ENCODE measurements at places on chromosomes 5 and 9.

DNA sequence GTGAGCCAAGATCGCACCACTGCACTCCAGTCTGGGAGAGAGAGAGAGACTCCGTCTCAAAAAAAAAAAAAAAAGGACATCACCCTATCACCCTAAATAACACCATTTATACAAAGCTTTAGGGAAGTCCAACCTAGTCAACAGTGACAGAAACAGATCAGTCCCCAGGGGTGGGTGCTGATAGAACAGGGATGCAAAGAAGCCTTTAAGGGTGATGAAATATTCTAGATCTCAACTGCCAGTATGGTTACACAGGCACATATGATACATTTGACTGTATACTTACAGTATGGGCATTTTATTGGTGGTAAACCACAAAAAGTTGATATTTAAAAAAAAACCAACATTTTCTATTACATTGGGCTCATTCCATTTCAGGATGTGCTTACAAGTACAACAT lies 4.8 kb downstream of the RETREG1 start:
- no peak for DNase-seq

DNA sequence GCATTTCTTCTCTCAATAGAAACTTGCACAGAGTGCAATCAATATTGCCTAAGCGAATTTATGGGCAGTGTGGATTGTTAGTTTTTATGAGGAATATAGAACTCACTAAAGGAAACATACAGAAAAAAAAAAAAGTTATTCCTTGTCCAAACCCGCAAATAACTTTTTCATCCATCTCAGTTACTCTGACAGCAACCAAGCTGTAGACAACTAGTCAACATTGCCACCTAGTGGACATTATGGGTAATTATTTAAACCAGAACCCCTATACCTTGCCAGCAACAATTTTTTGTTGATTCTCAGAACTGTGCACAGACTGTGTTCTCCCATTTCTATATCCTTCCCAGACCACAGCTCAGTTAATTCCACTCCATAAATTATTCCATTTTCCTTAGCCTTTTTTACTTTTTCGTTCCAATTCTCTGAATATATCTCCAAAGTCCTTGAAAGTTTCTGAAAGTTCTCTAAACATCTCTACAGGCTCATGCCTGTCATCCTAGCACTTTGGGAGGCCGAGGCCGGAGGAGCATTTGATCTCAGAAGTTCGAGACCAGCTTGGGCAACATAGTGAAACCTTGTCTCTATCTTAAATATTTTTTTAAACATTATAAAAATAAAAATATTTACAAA lies 2.6 kb upstream of the AFAP1L1 start:
- DNase-seq: peak; percentile 13

- no peak for DNase-seq
These were observed 258.0 kb upstream of the CLINT1 start for GRCh38 chr5:158116965-158117364.

DNA sequence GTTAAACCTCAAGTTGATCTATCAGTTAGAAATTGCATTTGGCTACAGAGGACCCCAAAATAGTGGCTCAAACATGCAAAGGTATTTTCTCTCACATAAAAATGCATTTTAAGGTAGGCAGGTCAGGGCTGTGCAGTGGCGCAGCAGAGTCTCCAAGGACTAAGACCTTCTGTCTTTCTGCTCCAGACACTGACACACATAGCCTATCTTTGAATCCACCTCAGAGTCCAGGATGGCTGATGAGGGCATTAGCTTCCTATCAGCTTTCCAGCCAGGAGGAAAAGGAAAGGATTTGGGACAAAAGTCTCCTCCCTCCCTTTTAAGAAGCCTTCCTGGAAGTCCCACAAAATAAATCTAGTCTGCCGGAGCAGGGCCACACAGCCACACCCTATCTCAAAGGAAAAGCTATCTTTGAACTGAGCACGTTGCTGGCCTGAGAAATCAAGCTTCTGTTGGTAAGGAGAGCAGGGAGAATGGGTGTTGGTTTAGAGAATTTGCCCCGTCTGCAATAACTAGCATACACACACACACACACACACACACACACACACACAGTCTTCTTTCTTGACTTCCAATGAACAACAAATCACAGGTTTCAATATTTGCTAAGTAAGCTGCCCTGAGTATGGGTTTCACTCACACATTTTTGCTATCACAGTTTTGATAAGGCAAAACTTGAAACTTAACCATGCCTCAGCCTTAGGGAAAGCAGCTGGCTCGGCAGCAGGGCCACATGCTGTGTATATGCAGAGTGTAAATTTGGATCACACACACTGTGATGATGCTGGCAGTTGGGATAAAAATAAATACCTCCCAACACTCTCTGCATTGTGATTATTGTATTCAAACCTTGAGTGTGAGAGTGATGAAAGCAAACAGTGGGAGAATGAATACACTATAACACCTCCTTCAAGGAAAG lies 116.6 kb upstream of the MAP3K1 start:
- DNase-seq: no peak

- DNase-seq: no peak
These were observed 15.1 kb upstream of the LPCAT1 start for GRCh38 chr5:1538741-1539392.

- DNase-seq: no peak
These were observed 101.8 kb downstream of the EHMT1 start for GRCh38 chr9:137720571-137721110.

DNA sequence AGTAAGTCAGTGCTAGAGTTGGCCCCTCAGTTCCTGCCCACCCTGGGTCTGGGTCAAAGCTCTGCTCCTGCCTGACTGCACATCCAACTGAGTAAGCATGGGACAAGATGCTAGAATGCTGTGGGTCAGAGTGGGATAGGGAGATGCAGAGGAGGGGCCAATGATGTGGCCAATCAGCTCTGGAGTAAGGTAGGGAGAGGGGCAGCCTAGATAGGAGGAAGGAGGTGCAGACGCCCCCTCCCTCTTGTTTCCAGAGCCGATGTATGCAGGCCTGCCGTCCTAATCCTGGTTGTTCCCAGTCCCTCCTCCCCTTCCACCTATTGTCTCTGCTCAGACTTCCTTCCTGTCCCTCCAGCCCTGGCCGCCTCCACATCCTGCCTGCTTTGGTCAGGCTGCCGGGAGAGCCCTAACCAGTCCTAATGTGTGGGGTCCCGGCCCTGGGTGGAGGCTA lies 1.3 kb downstream of the ARAP3 start:
- no peak for DNase-seq

Data from NCI-H1105 (cell line).